Memory B cell (primary cell): ENCODE measurements at places on chromosomes 11 and 22.
A peak's percentile ranks its signal among the peaks of the same experiment; 100 is the strongest.

GRCh38 chr11:1060410-1060809 lies 14.3 kb upstream of the MUC2 start:
- DNase-seq, result no peak

- DNase-seq, result no peak
Observed at GRCh38 chr11:837189-837989, 4.6 kb downstream of the CD151 start.

- DNase-seq, result no peak
Observed at GRCh38 chr11:67458266-67458665, 3.1 kb downstream of the CABP4 start.

- no peak for DNase-seq
Observed at GRCh38 chr22:22929381-22930221, 42.0 kb downstream of the IGLL5 start.

GRCh38 chr22:24463071-24463760 lies 31.9 kb upstream of the UPB1 start:
- DNase-seq, result no peak

DNA sequence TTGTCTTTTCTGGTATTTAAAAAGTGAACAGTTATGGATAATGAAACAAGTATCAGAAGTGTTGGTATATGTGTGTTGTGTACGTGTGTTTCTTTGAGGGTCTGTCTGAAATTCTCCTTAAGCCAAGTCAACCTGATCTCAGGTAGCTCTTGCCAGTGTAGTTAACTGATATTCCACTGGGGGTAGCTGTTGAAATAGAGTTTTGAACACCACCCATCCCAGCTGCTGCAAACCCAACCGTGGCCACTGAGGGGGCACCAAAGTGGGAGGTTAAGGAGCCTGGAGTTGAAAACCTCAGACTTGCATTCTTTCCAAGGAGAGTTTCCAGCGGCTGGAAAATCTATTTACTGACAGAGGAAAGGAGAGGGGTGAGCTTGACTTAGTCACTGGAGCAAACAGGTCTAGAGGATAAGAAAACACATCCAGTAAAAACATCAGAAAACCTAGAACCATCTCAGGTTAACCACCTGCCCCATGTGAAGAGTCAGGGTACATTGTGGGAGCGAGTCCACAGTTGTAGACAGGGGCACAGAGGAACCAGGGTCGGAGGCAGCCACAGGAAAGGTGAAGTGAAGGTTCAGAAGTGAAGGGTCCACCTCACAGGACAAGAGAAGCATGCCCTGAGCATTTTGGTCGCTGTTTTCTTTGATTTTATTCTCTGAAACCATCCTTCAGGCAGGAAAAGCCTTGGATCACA lies 8.8 kb upstream of the CUL5 start:
- DNase-seq, result no peak

DNA sequence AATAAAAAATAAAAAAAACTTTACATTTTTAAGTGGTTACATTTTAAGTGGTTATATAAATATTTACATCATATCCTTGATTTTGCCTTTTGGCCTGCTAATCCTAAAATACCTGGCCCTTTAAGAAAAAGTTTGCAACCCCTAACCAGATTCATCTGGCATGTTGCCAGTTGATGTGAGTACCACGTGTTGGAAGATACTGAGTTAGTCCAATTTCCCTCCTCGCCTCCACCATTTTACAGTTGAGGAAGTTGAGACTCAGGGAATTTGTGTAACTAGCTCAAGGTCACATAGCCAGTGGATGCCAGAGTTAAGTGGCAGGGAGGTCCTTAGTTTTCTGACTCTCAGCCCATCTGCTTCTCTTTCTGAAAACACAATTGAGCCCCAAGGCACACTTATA lies 5.1 kb downstream of the ELF5 start:
- DNase-seq, result no peak

DNA sequence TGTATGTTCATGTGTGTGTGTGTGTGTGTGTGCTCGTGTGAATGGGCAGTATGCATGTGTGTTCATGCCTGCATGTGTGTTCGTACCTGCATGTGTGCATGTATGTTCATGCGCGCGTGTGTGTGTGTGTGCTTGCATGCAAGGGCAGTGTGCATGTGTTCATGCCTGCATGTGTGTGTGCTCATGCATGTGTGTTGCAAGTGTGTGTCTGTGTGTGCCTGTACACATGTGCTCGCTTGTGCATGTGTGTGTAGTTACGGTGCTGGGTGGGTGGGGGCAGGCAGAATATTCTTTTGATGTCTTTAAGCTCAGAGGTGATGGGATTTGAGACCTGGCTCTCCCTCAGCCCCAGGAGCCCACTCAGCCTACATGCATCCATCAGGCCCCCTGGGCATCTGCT lies 822.1 kb downstream of the BRD1 start:
- no peak for DNase-seq

- no peak for DNase-seq
Observed at GRCh38 chr11:57134284-57134683, 47.5 kb upstream of the LRRC55 start.

GRCh38 chr22:37510091-37510490 lies 9.1 kb downstream of the CARD10 start:
- no peak for DNase-seq

DNA sequence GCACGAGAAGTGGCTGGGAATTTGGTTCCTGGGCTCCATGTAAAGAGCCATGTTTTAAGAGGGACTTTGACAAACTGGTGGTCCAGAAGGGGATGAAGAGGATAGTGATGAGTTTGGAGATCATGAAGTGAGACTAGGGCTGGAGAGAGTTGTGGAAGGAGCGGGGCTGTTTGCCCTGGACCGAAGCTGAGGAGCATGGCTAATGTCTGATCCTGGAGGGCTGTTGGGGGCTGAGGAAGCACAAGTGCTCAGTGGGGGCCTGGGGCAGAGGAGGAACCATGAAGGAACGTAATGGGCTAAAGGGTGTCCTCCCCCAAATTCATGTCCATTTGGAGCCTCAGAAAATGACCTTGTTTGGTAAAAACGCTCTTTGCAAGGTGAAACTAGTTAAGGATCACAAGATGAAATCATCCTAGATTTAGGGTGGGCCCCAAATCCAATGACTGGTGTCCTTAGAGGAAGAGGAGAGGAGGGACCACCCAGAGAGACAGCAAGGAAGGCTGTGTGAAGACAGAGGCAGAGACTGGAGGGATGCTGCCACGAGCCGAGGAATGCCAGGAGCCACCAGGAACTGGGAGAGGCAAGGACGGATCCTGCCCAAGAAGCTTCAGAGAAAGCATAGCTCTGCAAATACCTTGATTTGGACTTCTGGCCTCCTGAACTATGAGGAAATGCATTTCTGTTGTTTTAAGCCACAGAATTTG lies 107.3 kb upstream of the LMO1 start:
- DNase-seq, result no peak

- no peak for DNase-seq
Observed at GRCh38 chr11:8043756-8044155, 37.3 kb upstream of the TUB start.

- no peak for DNase-seq
Observed at GRCh38 chr11:123040111-123040432, 21.9 kb downstream of the HSPA8 start.

DNA sequence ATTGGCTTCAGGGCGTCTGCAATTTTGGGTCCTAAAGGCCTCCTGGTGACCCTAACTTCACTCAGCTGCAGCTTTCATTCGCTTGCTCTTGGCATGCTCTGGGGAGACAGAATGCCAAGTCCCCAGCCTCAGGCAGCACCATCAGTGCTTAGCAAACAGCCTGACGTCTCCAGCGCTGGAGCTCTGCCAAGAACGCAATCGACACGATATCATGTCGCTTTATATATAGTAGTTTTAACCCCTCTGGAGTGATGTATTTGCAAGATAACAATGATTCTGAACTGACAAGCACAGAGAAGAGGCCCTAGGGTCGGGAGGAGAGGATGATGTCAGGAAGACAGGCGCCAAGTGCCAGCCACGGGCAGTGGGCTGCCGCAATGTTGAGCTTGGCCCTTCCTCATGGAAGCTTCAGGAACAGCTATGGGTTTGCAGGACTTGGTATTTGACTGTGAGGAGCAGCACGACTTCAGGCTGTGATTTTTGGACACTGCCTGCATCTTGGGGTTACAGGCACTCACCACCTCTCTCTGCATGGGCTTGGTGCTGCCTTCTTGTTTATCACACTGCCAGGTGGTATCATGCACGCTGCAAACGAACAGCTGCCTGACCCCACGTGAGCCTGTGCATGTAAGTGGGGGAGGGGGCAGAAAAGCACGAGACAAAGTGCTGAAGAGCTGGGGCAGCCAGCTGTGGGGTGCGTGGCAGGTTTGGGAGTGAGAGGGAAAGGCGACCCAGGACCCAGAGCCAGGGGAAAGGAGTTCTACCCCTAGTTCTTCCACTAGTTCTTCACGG lies 26.1 kb downstream of the B3GAT1 start:
- no peak for DNase-seq

GRCh38 chr22:46149512-46150033 lies 753 bp upstream of the PPARA start:
- DNase-seq, result peak; percentile 51

GRCh38 chr11:64542172-64543125 lies 48.6 kb upstream of the SLC22A12 start:
- no peak for DNase-seq

- no peak for DNase-seq
Observed at GRCh38 chr22:17627961-17628405, 566 bp downstream of the ATP6V1E1 start.

- DNase-seq, result peak; percentile 77
Observed at GRCh38 chr22:44025171-44026065, 1.3 kb downstream of the PARVB start.

GRCh38 chr11:12386309-12386708 lies 8.9 kb downstream of the PARVA start:
- no peak for DNase-seq

DNA sequence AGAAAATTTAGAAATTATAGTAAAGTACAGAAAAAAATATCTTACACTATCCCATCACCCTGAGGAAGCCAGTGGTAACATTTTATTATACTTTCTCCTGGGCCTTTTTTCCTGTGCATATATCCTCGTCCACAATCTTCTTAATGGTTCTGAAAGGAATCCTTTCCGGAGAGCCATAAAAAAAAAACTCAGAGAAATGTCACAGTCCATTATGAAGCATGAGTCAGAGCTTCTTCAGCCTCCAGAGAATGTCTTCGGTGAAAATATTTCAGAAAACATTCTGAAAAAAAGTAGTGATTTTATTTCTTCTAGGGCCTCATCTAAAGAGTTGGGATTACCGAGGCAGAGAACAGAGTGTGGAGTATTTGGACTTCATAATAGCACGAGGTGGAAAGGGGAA lies 163.4 kb downstream of the INSC start:
- DNase-seq, result no peak

DNA sequence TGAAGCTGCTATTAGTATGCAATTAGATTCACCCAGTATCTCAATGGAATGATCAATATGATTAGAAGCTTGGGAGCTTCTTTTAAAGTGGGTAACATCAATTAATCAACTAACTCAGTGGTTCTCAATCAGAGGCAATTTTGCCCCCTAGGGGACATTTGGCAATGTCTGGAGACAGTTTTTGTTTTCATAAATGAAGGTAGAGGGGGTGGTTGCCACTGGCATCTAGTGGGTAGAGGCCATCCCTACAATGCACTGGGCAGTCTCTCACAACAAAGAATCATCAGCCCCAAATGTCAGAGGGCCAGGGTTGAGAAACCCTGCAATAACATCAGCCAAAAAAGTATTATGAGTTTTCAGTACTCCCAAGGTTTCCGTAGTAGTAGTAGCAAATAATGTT lies 5.9 kb upstream of the AMOTL1 start:
- no peak for DNase-seq

DNA sequence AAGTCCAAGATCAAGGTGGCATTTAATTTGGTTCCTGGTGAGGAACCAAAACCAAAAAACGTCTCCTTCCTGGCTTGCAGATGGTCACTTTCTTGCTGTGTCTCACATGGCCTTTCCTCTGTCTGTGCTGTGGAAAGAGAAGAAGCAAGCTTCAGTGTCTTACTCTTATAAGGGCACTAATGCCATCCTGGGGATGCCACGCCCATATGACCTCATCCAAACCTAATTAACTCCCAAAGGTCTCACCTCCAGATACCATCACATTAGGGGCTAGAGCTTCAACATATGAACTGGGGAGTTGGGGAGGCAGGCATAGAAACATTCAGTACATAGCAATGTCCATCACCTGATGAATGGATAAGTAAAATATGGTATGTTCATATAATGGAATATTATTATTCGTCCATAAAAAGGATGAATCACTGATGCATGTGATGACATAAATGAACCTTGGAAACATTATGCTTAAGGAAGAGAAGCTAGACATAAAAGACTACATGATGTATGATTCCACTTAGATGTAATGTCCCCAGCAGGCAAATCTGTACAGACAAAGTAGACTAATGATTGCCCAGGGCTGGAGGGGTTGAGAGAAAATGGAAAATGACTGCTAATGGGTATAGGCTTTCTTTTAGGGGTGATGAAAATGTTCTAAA lies 78.6 kb upstream of the B3GNT6 start:
- no peak for DNase-seq

DNA sequence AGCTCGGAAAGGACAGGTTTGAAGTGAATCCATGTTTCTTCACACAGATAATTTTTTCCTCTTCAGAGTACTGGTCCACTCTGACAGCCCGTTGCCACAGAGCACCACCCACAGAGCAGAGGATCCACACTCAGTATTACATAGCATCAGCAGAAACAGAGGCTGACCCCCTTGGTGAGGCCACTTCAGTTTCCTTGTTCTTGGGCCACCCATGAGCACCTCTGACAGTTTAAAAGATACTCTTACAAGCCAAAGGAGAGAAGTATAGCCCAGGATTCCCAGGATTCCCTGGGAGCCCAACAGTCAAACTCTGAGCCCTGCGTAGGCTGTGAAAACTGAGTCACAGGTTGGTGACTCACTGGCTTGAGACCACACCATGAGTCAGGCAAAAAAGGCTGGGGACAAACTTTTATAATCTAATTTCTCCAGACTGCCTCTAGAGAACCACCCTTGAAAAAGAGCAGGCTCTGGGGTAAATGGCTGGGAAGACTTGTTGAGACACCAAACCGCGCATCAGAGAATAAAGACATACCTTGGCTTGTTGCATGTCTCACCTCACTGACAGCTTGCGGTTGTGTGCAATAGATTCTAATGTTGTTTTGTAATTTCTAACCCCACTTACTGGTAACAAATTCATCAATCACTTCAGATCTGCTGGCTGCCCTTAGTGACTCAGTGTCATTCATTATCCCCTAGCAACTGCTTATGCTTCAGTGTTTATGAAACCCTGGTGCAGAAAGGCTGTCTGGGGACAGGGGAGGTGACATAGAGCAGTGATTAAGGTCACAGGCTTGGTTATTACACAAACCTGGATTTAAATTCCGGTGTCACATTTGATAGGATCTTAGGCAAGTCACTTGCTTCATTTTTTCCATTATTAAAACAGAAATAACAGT lies 56.9 kb upstream of the PRSS23 start:
- no peak for DNase-seq

- no peak for DNase-seq
Observed at GRCh38 chr11:63573881-63574855, 11.0 kb upstream of the PLAAT2 start.

DNA sequence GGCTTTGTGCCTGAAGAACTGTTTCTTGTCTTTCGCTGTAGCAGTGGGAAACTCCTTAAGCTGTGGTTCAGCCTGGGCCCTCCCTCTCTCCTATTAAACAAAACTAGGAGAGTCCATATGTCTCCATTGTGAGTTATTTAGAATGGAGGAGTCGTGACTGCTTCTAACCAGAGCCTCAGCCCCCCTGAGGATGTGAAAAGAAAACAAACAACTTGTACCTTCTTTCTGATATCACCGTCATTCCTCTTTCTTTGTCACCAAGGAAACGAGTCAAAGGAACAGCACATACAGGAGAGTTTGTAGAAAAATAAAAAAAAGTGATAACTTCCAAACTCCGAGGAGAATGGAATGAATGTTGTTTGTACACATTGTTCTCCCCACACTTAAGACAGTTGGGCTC lies 11.6 kb upstream of the EXT2 start:
- DNase-seq, result no peak
